ENCODE measurements at places on chromosomes 5 and 9.

GRCh38 chr9:6884990-6885389 is 127.2 kb downstream of the KDM4C start:
- no peak for DNase-seq

DNA sequence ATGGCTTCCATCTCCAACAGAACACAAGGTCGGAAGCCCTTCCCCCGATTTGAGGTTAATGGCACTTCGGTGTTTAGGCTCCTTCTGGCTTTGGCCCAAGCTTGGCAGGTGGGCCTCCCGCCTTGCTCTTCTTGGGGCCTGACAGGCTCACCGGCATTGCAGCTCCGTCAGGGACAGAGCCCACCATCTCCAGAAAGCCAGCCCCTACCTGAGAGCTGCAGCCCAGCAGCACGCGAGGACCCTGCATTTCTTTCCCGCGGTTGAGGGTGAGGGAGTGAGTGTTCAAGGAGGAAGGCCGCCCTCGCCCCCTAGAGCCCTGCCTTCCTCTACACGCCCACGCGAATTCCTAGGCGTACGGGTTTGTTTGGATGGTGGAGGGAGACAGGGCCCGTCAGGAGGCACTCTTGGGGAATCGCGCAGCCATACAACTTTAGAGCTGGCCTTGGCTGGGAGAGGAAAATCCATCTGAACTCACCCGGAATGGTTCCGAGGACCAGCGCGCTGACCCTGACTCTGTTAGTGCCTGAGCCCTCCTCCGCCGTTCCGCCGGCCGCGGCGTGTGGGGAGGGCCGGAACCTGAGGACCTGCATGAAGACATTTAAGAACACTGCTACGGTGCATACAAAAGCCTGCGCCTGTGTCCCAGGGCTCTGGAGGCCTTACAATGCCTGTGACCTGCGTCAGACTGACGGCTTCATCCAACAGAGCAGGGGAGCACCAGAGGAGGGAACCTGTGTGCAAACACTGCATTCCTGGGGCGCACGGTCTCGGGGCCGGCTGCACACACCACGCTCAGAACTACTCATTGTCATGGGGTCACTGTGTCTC is 73.8 kb downstream of the MRPL36 start:
- no peak for DNase-seq

GRCh38 chr9:10863476-10863875 is 250.7 kb upstream of the PTPRD start:
- no peak for DNase-seq

- DNase-seq, result no peak
Measured at GRCh38 chr5:108937221-108937620, 189.5 kb downstream of the FER start.

DNA sequence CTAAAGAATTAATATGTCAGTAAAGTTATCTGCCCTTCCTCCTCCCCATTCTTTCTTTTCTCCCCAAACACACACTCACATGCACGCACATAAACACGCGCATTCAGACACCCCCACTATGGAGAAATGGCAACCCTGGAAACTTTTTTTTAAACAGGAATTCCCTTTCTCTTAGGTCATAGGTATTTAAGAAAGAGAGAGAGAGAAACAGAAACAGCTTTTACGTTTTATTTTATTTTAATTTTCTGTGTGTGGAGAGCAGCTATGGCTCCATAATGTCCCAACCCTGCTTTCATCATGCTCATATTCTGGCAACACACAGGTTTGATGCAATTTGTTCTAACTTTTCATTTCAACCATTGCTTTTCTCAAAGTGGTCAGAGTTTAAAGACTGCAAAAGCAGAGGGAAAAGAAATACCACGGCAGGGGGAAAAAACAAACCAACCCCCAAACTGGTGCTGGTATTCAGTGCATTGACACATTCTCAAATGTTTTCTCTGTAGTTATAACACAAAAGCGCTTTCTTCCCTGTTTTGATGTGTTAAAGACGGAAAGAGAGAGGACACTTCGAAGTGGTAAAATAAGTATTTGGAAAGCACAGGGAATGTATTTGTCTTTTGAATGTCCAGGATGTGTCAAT is 126.0 kb upstream of the TMEM161B start:
- DNase-seq, result no peak

- no peak for DNase-seq
Measured at GRCh38 chr5:50547303-50547702, 106.2 kb upstream of the EMB start.

GRCh38 chr5:59187857-59188256 is 605.0 kb downstream of the RAB3C start:
- no peak for DNase-seq

DNA sequence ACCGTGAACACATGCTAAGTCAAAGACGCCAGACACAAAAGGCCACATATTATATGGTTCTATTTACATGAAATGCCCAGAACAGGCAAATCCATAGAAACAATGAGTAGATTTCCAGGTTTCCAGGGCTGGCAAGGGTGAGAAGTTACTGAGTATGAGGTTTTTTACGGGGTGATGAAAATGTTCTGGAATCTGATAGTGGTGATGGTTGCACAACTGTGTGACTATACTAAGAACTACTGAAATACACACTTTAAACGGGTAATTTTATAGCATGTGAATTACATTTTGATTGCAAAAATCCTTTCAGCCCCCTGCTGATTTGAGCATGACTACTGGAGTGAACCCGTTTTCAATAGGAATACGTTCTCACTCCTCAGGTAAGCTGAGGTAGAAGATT is 46.7 kb upstream of the TBC1D9B start:
- no peak for DNase-seq

- no peak for DNase-seq
Measured at GRCh38 chr9:6219040-6219439, 3.4 kb downstream of the IL33 start.

Data from esophagus squamous epithelium (tissue), 5 donors.